NCI-H2227 treated with DMSO at 0.1 percent for 48 hours (cell line): ENCODE measurements at places on chromosomes 7 and 10.

DNA sequence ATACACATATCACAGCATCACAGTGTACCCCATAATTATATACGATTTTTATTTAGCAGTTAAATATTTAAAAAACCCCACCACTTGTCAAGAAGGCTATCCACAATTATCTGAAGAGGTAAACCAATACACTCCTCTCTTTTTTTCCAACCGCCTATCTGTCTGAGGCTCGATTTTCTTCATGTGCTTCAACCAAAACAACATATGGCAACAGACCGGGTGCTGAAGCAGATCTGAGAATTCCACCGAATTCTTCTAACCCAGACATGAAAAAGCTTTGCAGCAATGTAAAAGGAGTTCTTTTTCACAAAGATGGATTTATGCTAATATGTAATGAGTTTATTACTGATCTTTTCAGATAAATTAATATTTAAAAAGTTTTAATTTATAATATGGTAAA lies 132.4 kb upstream of the RHEB start:
- no peak for DNase-seq

DNA sequence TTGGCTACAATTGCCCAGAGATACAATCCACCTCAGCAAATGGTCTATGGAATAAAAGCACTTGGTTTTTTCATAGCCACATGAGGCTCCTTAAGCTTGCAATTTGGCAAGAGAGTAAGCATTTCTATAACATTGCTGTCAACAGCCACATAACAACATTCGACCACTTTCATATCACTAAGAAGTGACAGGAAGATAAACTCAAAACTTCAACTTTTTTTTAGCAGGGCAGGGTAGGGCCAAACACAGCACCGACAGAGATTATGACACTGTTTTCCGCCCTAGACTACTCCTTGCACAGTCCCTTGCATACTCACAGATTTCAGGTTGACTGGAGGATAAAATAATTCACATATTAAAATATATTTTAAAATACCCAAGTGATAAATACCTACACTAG lies 185.4 kb downstream of the JAZF1 start:
- no peak for DNase-seq

GRCh38 chr7:30462179-30462578 lies 16.4 kb downstream of the NOD1 start:
- no peak for DNase-seq

DNA sequence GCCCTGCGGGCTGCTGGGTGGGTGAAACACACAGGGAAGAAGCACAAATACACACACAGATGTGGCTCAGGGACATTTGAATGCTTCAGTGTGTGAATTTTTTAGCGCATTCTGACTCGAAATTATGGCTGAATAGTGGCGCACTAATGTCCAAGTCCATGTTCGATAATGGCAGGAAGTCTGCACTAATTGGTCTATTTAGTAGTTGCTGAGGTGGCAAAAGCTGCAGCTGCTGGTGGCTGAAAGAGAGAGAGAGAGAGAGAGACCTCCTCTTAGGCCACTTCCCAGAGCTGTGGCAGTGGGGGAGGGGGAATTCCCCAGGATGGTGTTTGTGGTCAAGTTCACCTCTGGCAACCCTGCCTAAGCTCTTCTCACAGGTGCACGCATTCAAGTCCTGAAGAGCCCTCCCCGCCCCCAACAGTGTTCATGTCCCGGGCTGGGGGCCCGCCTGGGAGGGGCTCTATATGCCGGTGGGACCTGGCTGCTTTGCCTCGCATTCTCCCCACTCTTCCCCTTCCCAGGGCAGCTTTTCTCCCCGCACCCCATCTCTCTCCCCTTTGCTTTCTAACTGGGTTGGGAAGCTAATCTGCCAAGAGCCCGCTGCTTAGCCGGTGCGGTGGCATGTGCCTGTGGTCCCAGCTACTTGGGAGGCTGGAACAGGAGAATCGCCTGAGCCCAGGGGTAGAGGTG lies 6.0 kb upstream of the MNX1 start:
- DNase-seq, result no peak

GRCh38 chr10:44946205-44946604 lies 13.4 kb upstream of the RASSF4 start:
- no peak for DNase-seq

- no peak for DNase-seq
Measured at GRCh38 chr7:54995610-54996363, 23.0 kb upstream of the EGFR start.

DNA sequence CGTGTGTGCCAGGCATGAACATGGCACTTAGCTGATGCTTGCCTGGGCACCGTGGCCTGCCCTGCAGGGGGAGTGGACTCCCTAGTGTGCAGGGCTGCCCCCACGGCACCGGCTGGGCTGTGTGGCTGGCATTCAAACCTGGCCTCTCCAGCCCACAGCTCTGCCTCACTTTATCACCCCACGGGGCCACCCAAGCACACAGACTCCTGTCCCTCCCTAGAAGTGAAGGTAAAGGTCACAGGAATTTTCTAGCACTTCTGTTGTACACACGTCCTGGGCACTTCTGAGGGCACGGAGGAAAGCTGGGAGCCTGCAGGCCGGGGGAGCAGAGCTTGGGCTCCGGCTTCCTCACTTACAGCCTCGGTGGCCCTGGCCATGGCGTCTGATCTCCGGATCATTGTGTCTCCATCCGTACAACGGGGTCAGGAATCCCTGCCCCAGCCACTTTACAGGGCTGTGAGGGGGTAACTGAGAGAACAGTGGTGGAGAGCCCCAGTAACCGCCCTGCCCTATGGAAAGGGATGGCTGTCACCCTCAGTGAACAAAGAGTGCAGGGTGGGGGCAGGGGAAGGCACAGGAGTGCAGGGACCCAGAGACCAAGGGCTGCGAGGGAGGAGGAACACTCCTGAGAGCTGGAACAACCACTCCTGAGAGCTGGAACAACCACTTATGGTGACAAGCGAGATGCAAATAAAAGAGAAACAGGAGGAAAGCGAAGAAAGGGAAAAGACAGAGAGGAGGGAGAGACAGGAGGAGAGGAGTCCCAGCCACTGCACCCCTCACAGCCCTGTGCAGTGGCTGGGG lies 3.9 kb upstream of the PYROXD2 start:
- no peak for DNase-seq

DNA sequence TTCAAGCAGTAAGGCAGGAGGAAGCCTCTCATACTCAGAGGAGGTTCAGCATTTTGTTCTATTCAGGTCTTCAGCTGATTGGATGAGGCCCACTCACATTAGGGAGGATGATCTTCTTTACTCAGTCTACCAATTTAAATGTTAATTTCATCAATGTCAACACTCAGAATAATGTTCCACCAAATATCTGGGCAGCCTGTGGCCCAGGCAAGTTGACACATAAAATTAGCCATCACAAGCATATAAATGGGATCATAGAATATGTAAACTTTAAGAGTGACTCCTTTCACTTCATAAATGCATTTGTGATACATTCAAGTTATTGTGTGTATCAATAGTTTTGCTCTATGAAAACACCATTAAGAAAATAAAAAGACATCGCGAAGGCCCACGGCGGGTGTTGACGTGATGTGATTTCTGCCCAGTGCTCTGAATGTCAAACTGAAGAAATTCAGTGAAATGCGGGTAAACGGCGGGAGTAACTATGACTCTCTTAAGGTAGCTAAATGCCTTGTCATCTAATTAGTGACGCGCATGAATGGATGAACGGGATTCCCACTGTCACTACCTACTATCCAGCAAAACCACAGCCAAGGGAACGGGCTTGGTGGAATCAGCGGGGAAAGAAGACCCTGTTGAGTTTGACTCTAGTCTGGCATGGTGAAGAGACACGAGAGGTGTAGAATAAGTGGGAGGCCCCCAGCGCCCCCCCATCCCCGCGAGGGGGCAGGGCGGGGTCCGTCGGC lies 536.1 kb upstream of the AUTS2 start:
- DNase-seq, result no peak

- DNase-seq, result no peak
Measured at GRCh38 chr10:61901829-61902444, 438 bp downstream of the ARID5B start.
